Stimulated activated CD4-positive, alpha-beta T cell treated with anti-CD3 and anti-CD28 coated beads, Interleukin-12 subunit alpha, Interleukin-12 subunit beta, amount 100 ng/mL, for 48 hours (primary cell): ENCODE measurements at places on chromosomes 16 and 17.

DNA sequence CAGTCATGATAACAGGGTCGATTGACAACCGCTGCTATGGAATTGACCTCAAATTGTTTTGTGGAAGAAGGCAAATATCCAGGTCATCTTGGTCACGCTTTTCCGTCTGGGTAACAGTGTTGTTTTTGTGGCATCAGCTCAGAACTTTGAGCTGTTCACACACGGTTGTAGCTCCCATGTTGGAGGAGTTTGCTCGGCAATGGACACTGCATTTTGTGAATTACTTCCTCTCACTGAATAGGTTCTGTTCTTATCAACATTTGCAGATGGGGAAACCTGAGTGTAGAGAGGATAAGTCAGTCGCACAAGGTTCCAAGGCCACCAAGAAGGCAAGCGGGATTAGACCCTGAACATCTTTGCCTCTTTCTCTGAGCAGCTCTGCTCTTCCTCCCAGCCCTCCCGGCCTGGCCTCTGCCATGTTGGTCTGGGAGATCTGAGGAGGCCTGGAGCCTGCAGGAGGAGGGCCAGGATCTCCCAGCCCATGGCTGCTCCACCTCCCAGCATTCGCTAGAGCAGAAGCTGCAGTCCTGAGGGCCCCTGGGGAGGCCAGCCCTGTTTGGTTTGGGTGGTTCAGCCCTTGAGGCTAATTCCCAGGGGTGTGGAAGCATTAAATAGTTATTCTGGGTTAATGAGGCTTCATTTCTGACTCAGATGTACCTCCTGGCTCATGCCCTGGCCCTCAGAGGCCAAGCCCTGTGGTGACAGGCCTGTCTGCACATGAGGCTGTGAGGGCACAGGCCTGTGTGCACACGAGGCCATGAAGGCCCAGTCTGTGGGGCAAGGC is 154.1 kb upstream of the PLCG2 start:
- DNase-seq: no peak

- DNase-seq: no peak
These were observed 14.2 kb downstream of the ETV4 start for GRCh38 chr17:43531955-43532354.

DNA sequence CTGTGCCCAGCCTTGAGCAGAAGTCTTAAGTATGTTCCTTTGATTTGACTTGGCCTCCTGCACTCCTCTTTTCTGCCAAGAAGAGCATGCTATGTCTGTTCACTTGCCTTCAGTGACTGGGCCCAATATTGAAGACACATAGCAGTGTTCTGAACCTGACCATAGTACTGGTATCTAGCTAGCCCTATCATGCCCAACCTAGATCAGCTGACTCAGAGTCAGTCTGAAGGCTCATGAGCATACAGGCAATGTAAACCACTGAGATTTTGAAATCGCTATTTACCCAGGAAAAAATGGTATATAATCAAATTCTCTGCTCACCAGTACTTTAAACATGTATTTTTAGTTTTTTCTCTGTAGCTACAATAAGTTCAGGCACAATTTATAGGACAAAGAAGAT is 129.4 kb downstream of the TANC2 start:
- DNase-seq: no peak

- DNase-seq: no peak
These were observed 107.4 kb upstream of the TOM1L1 start for GRCh38 chr17:54793271-54793670.

- DNase-seq: no peak
These were observed 18.0 kb upstream of the BRCA1 start for GRCh38 chr17:43143201-43143600.

- DNase-seq: no peak
These were observed 48.6 kb downstream of the CDRT4 start for GRCh38 chr17:15418781-15419180.

- DNase-seq: no peak
These were observed 7.1 kb downstream of the HSDL1 start for GRCh38 chr16:84137769-84138357.

DNA sequence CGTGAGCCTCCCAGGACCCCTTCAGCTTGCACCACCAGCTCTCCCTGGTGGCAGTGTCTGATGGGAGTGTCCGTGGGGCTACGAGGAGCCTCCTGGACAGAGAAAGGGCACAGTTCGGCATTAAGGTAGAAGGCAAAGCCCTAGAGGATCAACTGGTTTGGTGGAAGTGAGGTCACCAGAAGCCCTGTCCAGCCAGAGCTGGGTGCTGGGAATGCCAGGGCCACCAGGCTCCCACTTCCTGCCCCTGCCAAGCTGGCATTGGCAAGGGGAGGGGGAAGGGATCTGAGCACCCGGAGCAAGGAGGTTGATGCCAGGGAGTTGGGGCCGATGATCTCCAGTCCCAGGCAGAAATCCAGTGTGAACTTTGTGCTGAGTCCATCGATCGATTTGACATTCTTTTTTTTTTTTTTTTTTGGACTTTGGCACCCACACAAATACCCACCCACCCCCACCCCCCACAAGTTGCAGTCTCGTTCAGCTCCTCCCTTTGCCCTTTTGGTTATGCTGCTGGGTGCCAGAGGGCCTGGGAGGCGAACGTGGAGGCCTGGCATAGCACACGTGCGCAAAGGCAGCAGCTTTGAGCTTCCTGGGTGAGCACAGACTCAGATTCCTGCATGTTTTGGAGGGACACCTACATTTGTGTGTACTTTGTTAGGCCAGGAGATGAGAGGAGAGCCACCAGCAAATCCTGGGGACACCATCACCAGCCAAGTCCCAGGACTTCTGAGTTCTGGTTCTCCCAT is 2.1 kb downstream of the NHERF1 start:
- DNase-seq: no peak

GRCh38 chr17:3848229-3848835 is 2.3 kb upstream of the NCBP3 start:
- DNase-seq: no peak

GRCh38 chr16:14511800-14512135 is 118.3 kb downstream of the PARN start:
- no peak for DNase-seq

DNA sequence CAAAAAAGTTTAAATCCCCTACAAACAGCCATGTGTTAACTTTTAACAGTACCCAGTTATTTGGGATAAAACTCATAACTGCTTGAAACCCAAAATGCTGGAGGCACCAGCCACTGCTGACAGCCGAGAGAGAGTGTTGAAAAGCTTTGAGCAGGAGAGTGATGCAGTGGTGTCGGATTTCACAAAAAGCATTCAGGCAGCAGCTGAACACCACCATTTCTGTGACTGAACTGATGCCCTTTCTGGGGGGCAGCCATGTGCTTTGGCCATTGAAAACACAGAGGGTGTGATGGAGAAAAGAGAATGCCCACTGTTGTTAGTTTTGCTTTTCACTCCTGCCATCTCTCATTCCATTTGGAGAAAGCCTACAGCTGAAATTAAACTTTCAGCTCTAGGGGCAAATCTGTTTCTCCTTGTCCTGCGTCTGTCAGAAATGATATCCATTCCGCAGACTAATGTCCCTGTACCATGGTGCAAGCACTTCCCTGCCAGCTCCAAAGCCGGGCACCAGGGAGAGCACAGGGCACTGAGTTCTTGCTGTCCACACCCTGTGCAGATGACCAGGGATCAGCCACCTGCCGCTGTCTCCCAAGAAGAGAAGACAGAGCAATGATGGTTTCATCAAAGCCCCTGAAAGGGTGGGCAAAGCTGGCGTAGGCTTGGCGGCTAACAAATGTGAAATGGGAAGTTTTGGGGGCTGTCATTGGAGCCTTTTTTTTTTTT is 16.6 kb upstream of the MLYCD start:
- DNase-seq: no peak

- DNase-seq: no peak
These were observed 101.0 kb downstream of the METRNL start for GRCh38 chr17:83180264-83180995.

- DNase-seq: no peak
These were observed 5.9 kb downstream of the AXIN1 start for GRCh38 chr16:346587-346986.

- DNase-seq: no peak
These were observed 2.4 kb downstream of the MBTD1 start for GRCh38 chr17:51257150-51258081.

- no peak for DNase-seq
These were observed 31.5 kb downstream of the UBE2G1 start for GRCh38 chr17:4334776-4335584.

- peak; percentile 49 for DNase-seq
These were observed 13.2 kb upstream of the TMEM100 start for GRCh38 chr17:55735731-55736405.

- no peak for DNase-seq
These were observed 29.3 kb downstream of the TMEM94 start for GRCh38 chr17:75485688-75486087.

- DNase-seq: no peak
These were observed 47.7 kb upstream of the TNRC6A start for GRCh38 chr16:24681793-24682192.

- DNase-seq: no peak
These were observed 694 bp upstream of the MLST8 start for GRCh38 chr16:2204416-2205103.

DNA sequence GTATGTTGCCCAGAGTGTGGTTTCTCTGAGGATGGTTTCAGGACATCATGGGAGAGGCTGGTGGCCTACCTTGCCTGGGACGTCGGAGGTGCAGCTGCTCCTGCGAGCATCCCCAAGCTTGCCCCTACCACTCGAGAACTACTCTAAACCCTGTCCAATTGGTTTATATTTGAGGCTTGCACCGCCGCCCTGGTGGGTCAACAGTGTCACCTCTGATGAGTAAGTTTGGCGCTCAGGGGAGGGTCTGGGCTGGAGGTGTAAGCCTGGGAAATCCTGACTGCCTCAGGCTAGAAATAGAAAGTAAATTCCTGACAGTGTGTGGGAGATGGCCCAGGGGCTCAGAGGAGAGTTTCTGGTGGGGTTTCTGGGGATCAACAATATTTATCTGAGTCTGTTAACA is 48.2 kb downstream of the CCDC42 start:
- DNase-seq: no peak

GRCh38 chr16:70579648-70580630 is 56.3 kb downstream of the SF3B3 start:
- no peak for DNase-seq

GRCh38 chr17:33140413-33141099 is 148.9 kb downstream of the SPACA3 start:
- no peak for DNase-seq

DNA sequence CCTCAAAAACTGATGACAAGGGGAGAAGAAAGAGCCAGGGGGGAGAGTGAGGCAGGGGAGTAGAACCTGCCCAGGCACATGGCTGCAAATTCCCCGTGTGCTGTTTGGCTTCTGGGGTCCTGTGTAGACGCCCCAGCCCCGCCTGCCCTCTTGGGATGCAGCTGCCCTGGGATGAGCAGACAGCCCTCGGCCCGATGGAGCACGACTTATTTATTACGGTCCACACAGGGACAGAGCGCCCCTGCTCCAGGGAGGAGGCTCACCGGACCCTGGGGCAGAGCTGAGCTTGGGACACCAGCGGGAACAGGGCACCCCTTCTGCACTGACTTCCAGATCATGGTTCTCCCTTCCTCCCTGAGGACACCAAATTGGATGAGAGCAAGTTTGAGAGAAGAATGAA is 9.1 kb downstream of the LDHD start:
- DNase-seq: no peak

GRCh38 chr16:77221482-77221881 is 22.3 kb downstream of the SYCE1L start:
- no peak for DNase-seq
